CD4-positive, alpha-beta T cell treated with Interferon alpha-2 for 1 hour (primary cell): ENCODE measurements at places on chromosomes 12 and 14.

GRCh38 chr12:30661210-30661609 lies 34.5 kb downstream of the IPO8 start:
- no peak for DNase-seq

DNA sequence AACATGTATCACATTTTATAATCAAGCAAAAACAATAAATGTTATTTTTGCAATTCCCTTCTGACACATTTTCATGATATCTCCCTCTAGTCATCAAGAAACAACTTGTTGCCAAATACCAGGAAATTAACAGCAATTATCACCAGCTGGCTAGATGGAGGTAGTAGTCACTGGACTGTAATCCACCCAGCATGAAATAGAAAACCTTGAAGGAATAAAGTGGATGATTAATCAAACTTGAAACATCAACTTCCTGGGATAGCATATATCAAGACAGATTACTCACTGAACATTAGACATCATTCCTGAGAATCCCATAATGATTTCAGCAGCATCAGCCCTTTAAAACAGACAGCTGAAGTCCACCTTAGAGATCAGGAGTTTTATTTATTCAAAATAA lies 259.0 kb downstream of the CCDC59 start:
- DNase-seq = no peak

DNA sequence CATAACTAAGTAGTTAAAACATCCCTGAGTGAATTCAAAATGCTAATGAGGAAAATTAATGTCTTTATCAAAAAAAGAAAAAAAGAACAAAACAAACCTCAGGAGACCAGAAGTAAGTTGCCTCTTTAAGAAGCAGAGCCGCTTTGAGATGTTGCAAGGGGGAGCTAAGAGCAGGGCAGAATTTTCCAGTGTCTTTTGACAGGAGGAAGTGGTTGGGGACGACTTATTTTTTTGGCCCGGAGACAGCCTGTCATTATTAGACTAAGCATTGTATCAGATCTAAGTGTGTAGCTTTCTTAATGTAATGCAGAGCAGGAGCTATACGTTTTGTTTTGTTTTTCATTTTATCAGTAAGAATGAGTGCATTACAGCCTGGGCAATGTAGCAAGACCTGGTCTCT lies 206.6 kb downstream of the CACNA1C start:
- DNase-seq = no peak

DNA sequence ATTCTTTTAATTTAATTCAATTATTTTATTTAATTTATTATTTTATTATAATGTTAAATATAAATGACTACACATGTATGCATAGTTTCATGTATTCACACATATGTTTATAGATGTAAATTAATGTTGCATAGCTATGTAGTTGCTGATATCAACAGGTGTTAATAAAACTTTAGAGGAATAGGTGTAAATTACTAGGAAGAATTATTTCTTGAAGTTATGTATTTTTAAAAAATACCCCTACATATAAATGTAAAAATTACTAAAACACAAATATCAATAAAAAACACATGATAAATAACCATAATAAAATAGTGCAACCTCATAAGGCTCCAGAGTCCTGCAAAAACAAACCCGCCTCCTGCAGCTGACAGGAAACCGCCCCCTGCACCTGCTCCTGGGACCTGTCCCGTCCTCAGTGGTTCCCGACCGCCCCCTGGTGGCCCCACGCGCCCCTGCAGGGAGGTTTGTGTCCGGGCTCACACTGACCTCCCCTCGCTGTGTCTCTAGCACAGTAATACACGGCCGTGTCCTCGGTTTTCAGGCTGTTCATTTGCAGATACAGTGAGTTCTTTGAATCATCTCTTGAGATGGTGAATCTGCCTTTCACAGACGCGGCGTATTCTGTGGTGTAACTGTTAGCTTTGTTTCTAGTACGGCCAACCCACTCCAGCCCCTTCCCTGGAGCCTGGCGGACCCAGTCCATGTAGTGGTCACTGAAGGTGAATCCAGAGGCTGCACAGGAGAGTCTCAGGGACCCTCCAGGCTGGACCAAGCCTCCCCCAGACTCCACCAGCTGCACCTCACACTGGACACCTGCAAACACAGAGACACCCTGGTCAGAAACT lies 1264.0 kb downstream of the TMEM121 start:
- peak; percentile 74 for DNase-seq

DNA sequence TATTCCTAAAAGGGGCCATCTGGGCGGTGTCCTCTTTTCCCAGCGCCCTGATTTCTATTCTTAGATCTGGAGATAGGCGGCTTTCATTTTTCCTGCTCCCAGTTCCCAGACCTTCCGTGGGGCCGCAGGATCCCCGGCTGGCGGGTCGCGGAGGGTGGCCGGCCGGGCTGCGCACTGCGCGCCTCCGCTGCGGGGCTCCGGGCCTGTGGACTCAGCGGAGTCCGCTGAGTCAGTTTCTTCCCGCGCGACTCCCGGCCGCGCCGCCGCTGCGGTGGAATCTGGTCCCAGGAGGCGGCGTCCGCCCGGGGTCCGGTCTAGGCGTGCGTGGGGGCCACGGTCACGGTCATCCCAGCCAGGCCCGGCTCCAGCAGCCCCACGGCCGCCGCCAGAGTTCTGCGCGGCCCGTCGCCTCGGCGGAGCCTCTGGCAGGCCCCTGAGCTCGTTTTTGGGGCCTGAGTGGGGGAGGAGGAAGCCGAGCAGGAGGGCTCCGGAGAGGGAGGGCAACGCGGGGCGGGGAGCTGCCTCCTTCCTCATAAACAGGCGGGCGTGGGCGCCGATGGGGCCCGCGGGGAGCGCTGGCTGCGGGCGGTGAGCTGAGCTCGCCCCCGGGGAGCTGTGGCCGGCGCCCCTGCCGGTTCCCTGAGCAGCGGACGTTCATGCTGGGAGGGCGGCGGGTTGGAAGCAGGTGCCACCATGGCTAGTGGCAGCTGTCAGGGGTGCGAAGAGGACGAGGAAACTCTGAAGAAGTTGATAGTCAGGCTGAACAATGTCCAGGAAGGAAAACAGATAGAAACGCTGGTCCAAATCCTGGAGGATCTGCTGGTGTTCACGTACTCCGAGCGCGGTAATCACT lies at the start of gene LRRK2:
TSS of gene LRRK2 (plus strand) at position 559 of the 853 bp plus-strand sequence. CDS start at position 694, 135 bp downstream.
- DNase-seq = peak; percentile 56

DNA sequence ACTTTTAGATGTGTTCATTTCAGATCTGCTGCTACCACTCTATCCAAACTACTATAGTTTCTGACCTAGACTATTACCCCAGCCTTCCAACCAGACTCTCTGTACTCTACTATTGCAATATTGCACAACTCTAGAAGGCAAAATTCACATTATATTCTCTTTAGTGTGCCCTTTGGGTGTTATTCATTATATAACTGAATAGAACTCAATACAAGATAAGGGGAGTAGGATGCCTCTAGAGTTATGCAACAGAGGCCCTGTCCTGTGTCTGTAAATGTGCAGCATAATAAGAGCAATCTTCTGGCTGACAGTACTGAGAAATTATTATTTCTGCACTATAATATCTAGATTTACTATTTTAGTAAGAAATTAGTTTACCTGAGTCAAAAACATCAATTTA lies 63.1 kb downstream of the LRRC9 start:
- DNase-seq = no peak

GRCh38 chr14:79383475-79383874 lies 827.8 kb downstream of the DIO2 start:
- no peak for DNase-seq

- DNase-seq = no peak
Measured at GRCh38 chr14:100762901-100763300, 36.2 kb downstream of the DLK1 start.

GRCh38 chr12:29086325-29087271 lies 62.5 kb upstream of the FAR2 start:
- no peak for DNase-seq

DNA sequence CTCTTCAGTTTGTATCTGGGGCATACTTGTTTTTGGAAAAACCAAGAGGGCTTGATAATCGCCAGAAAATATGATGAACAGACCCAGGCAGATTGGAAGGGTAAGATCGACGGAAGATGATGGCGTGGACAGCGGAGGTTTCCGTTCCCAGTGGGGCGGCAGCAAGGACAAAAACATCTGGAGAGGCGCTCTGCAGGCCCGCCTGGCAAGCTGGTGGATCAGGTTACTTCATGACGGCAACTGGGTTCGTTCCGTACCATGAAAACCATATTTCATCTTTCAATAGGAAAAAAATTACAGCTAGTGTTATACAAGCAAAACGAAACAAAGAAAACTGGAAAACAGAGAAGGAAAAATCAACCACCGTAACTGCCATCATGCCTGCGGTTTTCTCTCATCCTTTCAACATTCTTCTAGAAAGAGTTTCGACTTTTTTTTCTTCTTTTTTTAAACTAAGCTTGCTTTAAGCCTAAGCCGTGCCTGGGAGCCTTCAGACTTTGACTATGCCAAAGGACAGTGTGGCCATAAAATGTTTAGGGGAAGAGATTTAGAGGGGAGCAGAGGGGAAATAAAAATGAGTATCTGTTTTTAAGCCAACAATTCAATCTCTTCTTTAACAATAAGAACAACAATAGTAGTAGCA lies 210.5 kb downstream of the FOXN3 start:
- DNase-seq = no peak

DNA sequence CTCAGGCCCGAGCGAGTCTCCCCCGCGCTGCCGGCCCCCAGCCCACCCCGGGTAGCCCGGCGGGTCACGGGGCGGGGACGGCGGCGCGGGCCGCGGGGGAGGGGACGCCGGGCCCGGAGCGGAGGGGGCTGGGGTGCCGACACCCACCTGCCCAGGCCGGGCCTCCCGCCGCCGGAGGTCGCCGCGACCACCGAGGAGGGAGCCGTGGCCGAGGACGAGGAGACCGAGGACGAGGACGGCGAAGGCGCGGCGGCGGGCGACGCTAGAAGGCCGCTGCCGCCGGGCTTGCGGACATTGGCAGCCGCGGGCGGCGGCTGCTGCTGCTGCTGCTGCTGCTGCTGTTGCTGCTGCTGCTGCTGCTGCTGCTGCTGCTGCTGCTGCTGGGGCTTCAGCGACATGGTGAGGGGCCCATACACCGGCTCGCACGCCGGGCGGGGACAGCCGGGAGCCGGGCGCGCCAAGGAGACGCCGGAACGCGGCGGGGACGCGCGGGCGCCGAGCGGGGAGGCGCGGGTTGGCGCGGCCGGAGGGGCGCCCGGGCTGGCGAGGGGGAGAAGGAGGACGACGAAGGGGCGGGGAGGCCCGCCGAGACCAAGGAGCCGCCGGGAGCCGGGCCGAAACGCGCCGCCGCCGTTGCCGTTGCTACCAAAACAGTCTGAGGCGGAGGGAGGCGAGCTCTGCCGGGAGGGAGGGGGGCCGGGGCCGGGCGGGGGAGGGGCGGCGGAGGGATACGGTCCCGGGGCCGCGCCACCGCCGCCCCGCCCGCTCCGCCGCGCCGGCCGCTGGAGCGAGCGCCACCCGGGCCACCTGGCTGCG lies at the start of gene ATXN2:
TSS of gene ATXN2 (minus strand) at position 679 of the 816 bp plus-strand sequence. CDS start at position 398, 281 bp downstream.
- DNase-seq = peak; percentile 79

DNA sequence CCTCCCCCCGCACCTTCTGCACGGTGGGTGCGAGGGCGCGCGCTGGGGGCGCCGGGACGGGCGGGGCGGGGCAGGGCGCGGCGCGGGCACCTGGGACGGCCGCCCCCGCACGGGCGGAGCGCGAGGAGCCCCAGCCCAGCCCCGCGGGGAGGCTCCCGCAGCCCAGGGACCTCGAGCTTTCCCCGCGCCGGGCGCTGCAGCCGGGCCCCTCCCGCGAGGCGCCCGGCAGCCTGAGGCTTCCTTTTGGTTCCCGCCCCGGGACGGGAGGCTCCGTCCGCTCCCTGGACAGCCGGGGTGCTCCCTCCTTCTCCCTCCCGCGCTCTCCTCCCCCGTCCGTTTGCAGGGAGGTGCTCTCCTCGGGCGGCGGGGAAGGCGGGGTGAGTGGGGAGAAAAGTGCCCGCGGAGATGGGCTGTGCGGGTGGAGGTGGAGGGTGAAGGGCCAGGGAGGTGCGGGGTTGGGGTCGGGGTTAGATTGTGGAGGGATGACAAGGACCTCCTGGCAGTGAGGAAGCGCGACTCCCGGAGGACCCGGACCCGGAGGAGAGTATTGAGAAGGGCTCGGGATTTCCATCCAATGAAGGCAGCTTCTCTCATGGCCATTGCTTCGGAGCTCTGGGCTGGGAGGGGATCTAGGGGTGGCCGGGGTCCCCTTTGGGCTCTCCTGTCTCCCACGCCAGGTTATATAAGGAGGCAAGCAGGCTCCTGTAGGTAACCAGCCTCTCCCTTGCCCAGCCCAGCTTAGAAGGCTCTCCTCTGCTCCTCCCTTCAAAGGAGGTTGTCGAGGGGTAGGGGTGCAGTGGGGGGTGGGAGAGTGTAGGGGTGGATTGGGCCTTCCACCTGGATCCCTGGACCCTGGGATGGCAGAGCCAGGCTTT lies 645 bp downstream of the JDP2 start:
- no peak for DNase-seq

GRCh38 chr14:100407376-100408102 lies 84.4 kb downstream of the SLC25A47 start:
- DNase-seq = no peak

GRCh38 chr12:85741046-85741445 lies 95.2 kb downstream of the RASSF9 start:
- no peak for DNase-seq

DNA sequence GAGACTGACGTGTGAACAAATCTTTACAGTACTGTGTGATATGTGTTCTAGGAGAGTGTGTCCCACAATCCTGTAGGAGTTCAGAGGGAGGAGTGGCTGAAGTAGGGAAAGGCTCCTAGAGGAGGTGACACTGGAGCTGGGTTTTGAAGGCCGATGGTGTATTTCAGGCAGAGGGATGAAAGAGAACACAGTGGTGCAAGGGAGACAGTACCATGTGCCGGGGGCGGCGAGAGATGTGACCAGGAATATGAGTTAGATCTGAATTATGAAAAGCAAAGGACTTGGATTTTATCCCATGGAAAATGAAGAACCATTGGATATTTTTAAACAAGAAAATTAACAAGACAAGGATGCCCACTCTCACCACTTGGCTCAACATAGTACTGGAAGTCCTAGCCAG lies 77.0 kb upstream of the ESRRB start:
- DNase-seq = no peak

GRCh38 chr12:87520968-87521367 lies 508.2 kb downstream of the C12orf50 start:
- DNase-seq = no peak

GRCh38 chr14:104243200-104243599 lies 104.8 kb downstream of the KIF26A start:
- no peak for DNase-seq

DNA sequence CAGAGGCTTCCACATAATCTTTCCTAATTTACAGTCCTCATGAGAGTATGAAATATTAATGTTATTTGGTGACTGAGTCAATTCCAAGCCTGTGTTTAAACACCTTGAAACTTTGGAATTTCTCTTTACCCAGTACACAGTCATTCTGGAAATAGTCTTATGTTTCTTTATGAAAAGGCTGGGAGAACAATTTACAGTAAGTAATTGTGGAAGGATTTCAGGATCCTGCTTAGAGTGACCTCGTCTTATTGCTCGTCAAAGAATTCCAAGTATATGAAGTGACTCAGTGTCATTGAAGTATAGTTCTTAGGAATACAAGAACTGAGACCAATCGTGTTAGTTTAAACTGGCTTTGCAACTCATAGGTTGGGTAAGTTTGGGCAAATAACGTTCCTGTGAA lies 634.2 kb downstream of the SLC16A7 start:
- DNase-seq = no peak

- DNase-seq = no peak
Measured at GRCh38 chr12:34302131-34302885, 280.0 kb downstream of the ALG10 start.
